ENCODE measurements at places on chromosomes 7 and 10.

DNA sequence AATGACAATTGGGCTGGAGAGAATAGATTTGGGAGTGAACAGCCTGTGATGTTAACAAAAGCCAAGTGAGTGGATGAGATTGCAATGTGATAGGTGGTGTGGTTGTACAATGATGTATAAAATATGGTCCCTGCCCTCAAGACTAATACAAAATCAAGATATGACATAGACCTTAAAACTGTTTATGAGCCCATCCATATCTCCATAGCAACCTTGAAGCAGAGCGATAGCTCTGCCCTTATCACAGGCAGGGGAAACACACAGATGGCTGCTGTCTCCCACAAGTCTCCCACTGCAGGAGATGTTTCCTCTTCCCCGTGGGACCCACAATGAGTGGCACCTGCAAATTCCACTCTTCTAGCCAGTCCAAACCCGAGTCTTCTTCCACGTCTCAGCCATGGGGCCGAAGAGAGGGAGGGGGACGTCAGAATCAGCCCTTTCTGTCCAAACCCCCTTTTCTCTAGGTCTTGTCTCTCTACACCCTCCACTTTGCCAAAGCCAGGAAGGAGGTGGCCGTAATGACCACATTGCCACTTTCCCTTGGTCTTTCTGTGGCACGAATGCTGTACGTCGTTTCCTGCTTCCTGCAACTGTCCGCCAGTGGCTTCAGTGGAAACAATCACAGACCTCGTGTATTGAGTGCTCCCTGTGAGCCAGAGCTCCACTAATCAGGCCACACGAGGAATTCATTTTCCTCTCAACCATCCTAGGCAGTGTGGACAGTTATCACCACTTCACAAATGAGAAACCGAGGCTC, 7.5 kb upstream of the TBXAS1 start:
- DNase-seq = no peak

GRCh38 chr7:51121931-51122425, 194.6 kb downstream of the COBL start:
- no peak for DNase-seq

GRCh38 chr10:48478469-48478868, 126.4 kb downstream of the ARHGAP22 start:
- no peak for DNase-seq

- no peak for DNase-seq
Measured at GRCh38 chr10:132677473-132678227, 108.3 kb downstream of the NKX6-2 start.

GRCh38 chr10:34137955-34138354, 677.1 kb downstream of the PARD3 start:
- no peak for DNase-seq

GRCh38 chr10:52437205-52437646, 123.1 kb downstream of the DKK1 start:
- no peak for DNase-seq

DNA sequence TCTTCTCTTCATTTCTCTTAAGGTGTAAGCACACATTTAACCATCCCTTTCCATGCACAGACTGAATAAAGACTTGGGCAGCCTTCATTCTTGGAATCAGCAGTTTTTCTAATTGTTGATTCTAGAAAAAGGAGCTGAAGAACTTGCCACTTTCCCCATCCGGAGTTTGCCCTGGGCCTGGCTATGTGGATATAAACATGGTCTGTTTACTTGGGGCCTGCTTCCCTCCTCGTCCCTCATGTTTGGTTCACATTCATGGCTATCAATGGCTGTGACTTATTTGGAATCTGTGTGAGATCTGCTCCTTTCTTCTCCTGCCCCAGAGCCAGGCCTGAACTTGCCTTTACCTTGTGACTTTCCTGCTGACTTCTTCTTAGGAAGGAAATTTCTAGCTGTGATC, 199.3 kb downstream of the LRMDA start:
- DNase-seq = no peak

Measured in NCI-H1930 (cell line).